ENCODE measurements at places on chromosomes 16 and 17.

DNA sequence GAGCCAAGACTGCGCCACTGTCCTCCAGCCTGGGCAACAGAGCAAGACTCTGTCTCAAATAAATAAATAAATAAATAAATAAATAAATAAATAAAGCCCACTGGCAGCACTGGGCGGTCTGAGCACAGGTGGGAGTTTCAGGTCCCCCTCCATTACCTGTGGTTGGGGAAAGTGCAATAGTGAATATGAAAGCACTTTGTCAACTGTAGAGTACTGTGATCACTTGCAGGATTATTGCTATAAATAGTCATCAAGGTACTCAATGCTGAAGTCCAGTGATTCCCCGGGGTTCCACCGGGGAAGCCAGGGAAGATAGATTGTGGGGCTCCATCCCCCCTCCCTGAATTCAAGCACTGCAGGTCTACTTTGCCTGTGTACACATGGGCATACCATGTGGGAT lies 42.7 kb upstream of the CPNE2 start:
- no peak for DNase-seq

GRCh38 chr16:11913425-11914079 lies 2.2 kb downstream of the GSPT1 start:
- DNase-seq: no peak

GRCh38 chr17:78674595-78675315 lies 97.6 kb upstream of the DNAH17 start:
- DNase-seq: no peak

GRCh38 chr16:80862160-80862705 lies 57.8 kb upstream of the CDYL2 start:
- no peak for DNase-seq

- no peak for DNase-seq
Measured at GRCh38 chr17:21298983-21299519, 14.5 kb downstream of the MAP2K3 start.

- DNase-seq: no peak
Measured at GRCh38 chr16:12541672-12542071, 262.0 kb downstream of the CPPED1 start.

- DNase-seq: no peak
Measured at GRCh38 chr17:47811709-47812108, 9.9 kb downstream of the OSBPL7 start.

- DNase-seq: peak; percentile 21
Measured at GRCh38 chr16:3652373-3653195, 1.9 kb upstream of the DNASE1 start.

DNA sequence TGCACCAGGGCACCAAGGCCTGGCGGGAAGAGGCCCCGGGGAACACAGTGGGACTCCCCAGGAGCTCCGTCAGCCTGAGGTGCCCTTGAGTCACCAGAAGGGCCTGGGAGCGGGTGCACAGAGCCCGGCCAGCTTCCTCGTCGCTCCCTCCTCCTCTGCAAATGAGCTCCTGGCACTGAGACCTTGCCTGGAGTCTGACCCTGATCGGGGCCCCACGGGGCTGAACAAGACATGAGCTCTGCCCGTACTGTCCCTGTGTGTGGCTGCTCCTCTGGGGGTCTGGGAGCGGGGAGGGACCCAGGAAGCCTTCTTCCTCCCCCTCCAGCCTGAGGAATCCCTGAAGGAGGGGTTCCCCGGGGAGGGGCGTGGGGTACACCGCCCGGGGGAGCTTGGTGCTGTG lies 36.4 kb upstream of the SSTR5 start:
- no peak for DNase-seq

DNA sequence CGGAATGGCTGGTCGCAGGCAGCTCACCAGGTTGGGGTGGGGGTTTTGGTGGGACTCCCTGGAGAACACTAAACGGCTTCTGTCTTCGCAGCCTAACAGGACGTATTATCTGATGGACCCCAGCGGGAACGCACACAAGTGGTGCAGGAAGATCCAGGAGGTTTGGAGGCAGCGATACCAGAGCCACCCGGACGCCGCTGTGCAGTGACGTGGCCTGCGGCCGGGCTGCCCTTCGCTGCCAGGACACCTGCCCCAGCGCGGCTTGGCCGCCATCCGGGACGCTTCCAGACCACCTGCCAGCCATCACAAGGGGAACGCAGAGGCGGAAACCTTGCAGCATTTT lies 59.7 kb downstream of the PDPK1 start:
- no peak for DNase-seq

- no peak for DNase-seq
Measured at GRCh38 chr17:40097087-40097486, 3.3 kb downstream of the NR1D1 start.

GRCh38 chr16:11224894-11225676 lies 30.9 kb downstream of the SOCS1 start:
- peak; percentile 83 for DNase-seq

DNA sequence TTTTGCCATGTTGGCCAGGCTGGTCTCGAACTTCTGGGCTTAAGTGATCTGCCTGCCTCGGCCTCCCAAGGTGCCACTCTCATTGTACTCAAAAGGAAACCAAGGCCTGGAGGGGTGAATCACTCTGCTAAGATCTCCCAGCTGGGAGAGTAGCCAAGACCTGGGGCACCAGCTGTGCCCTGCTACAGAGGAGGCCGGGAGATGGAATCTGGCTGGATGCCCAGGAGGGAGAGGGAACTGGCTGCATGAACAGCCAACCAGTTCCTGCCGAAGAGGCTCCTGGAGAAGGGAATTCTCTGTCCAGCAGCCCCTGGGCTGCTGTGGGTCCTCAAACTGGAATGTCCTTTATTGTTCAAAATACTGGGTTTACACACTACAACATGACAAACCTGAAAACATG lies 238.7 kb upstream of the CIBAR2 start:
- no peak for DNase-seq

DNA sequence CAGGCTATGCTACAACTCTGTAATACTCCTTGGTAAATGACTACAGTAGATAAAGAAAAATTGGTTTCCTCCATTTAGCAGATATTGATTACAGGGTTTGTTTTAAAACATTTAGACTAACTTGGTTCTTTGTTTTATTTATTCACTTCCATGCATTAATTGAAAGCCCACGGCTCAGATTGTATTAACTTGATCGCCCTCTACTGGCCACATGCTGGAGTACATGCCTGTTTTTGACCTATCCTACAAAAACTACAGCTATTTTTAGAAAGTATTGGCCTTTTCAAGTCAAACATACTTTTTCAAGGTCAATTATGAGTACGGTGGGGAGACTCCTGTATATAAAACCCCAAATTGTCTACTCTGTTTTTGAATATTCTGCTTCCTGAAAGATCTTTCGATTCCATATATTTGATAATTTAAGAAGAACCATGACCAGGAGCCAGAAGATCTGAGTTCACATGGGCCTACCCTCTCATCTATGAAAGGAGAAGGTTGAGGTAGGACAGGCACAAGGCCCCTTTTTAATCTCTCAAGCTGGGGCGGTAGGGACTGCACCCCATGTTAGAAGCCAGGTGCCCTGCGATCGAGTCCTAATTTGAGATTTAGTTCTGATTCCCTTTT lies 51.8 kb downstream of the CA10 start:
- peak; percentile 26 for DNase-seq

DNA sequence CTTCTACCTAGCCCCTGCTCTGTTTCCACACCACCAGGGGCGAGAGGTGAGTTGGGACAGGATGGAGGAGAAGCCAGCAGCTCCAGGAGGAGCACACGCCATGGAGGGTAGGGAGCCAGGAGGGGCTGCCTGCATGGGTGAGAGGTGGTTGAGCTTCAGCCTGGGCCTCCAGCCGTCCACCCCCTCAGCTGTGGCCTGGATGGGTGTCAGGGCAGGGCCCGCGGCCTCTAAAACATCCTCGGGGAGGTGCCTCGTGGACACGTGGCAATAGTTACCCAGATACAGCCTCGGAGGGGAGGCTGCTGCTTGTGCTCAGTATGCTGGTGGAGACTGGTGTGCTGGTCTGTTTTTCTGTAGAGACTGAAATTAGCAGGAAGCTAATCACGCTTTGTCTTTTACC lies 104.7 kb upstream of the GSE1 start:
- DNase-seq: no peak

DNA sequence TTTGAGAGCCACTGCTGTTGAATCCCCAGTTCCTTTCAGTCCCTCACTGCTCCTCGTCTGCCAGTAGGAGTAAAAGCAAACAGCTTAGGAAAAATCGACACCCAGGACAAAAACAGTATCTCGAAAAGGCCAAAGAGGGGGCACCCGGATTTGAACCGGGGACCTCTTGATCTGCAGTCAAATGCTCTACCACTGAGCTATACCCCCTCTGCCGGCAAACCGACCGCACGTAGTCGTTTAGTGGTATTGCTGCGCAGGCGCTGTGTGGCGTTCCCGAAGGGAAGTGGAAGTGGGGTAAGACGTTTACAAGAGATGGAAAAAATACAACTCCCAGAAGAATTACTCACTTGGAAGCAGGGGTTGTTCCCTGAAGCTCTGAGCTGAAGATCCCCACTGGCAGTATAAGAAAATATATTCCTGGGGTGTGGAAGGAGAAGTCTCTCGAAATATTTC lies 2.2 kb upstream of the PLXDC1 start:
- peak; percentile 95 for DNase-seq

DNA sequence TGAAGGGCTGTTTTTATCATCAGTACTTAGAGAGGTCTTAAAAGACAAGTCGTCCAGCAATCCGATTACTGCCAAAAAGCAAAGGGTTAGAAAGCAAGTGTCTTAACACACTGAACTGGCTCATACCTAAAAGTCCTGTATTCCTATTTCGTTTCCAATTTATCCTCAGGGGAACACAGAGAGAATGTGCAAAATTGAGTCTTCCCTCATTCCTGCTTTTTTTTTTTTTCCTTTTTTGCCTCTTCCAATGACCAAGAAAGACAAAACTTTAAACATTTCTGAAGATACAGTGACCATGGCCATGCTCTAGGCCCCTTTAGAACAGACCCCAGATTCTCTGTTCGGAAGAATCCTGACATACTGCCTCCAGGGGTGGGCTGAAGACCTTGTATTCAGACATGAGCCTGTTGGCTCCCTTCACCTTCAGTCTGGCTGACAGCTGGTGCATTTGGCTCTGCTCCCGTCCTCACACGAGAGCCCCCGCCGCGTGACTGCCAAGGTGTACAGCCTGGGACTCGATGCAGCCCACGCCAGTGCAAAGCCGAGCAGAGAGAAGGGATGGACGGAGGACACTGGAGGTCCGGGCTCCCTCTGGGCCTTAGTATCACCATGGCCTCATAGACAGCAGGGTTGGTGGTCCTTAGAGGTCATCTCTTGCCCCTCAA lies 47.0 kb downstream of the COTL1 start:
- no peak for DNase-seq

- no peak for DNase-seq
Measured at GRCh38 chr16:52547834-52548215, 882 bp upstream of the TOX3 start.

DNA sequence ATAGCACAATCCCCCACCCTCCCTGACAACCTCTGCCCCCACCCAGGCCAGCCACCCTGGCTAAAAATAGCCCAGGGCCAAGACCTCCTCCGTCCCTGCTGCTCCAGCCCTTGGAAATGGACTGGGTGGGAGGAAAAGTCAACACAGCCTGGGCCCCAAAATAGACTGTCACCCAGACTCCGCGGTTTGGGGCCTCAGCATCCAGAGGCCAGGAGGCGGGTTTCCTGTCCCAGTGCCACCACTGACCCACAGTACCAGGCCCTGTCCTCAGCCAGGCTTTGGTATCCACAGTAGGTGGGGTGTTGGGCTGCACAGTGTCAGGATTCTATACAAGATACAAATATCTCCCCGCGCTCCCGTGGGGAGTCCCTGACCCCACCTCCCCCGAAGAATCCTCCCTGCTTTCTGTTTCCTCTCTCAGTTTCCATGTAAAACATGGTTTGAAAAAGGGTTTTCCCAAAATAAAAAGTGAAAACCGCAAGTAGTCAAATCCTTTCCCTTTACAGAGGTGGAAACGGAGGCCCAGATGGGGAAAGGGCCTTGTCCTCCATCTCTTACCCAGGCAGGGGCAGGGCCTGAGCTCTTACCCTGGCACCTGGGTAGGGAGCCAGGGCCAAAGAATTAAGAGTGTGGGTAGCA lies 20.1 kb downstream of the CPNE2 start:
- DNase-seq: no peak

DNA sequence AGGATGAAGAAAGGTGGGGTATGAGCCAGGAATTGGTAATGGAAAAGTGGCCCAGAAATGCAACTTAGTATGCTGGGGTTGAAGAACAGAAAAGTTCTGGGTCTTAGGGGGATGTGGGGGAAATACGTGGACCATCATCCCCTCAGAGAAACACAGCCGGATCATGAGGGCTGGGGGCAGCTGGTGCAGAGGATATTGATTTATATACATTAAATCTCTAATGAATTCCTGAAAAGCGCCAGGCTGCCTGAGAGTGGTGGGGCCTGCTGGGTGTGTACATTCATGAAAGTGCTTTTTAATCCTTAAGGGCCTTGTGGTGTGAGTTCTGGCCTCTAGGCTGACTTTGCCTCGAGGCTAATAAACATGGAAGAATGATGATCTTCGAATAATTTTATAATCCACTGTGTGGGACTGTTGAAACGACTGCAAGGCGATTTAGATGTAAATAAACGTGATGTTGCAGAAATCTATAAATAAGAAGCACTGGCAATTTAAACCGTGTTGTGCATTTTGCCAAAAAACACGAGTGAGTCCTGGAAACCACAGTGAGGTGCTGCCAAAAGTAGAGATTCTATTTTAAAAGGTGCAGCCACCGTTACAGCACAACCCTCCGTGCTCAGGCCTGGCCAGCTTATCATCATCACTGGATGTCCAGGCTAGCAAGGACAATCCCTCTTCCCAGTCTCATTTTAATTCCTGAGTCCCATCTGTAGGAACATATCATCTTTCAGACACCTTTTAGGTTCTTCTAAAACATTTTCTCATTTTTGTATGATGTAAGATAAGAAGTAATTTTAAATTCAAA lies 32.1 kb downstream of the PRKAR1A start:
- DNase-seq: no peak

DNA sequence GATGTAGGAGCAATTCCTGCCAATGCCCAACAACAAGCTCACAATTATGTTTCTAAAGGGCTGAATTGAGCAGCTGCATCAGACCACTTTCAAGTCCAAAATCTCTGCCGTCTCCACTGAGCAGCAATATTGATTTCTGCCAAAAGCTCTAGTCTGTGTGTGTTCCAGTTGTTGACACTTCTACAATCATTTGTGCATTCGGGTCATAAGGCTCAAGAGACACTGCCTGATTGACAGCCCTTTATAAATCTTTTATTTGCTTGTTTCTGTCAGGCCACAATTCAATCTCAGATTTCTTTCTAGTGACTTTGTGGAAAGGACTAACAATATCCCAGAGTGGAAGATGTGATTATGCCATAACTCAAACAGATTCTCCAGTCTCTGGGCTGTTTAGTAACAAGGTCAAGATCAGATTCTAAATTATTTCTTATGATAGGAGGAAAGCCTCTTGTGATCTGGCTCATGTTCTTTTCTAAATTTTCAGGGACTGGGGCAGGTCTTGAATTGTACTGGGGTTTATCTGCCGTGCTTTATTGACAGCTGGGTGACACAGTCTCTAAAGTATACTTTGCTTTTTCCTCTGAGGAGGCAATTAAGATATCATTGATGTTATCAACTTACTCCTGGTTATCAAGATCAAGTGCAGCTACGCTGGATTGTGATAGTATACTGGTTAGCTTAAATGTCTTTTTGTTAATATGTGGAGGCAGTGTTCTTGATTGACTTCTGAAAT lies 377.1 kb downstream of the CNTNAP4 start:
- DNase-seq: no peak

Measured in activated naive CD8-positive, alpha-beta T cell treated with anti-CD3 and anti-CD28 coated beads, Interleukin-2, amount 10 ng/mL, durations not matched to agents 7 days and 5 days (primary cell).